ENCODE measurements at places on chromosomes 11 and 22.
A peak's percentile ranks its signal among the peaks of the same experiment; 100 is the strongest.

DNA sequence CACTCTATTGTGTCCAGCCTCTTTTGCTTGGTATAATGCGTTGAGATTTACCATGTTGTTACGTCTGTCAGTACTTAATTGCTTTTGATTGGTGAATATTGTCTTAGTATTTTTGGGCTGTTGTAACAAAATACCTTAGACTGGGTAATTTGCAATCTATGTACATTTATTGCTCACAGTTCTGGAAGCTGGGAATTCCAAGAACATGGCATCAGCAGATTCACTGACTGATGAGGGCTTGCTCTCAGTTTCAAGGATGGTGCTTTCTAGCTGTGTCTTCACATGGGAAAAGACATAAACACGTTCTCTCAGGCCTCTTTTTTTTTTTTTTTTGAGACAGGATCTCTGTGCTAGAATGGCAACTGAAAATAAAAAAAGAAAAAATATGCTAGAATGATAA, 46.7 kb upstream of the INCENP start:
- no peak for DNase-seq

DNA sequence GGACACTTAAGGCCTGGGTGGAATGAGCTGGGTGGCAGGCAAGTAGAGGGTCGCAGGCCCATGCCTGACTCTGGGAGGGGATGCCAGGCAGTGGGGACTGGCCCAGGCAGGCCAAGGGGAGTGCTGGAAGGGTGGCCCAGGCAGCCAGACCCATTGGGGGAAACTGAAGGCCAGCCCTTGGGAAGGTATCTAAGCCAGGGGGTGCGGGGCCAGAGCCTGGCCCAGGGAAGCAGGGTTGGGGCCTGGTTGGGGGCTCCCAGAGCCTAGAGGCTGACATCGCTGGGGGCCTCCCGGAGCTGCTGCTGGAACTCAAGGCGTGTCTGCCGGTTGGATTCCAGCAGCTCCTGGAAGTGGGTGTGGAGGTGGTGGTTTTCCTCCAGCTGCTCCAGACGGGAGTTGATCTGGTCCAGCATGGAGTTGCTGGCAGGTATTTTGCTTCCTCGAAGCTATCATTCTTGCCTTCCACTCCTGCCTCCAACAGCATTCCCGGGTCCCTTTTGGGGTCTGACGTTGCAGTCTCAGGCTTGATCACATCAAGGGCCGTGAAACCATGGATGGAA, 35.3 kb upstream of the XBP1 start:
- DNase-seq, result peak; percentile 32

DNA sequence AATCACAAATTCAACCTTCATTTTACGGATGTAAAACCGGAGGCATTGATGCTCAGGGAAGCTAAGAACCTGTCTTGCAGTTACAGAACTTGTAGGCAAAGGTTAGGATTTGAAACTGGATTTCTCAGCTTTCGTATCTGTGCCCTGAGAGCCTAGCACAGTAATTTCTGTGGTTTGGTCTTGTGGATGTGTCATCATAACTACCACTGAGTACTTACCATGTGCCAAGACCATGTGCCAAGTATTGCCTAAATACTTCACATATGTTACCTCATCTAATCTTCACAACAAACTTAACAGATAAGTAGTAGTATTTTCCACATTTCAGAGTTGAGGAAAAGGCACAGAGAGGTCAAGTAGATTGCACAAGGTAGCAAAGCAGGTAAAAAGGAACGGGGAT, 140.7 kb downstream of the NXPE2 start:
- DNase-seq, result no peak

DNA sequence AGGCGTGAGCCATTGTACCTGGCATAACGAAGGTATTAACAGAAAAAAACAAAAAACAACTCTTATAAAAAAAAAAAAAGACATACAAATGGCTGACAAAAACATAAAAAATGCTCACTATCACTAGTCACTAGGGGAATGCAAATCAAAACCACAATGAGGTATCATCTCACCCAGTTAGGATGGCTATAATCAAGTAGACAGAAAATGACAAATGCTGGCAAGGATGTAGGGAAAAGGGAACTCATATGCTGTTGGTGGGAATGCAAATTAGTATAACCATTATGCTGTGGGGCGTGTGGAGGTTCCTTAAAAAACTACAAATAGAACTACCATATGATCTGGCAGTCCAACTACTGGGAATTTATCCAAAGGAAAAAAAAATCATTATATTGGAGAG, 17.0 kb downstream of the THY1 start:
- DNase-seq, result peak; percentile 70

Data from Karpas-422 (cell line).